ENCODE measurements at places on chromosomes 13 and 19.

- no peak for DNase-seq
Measured at GRCh38 chr19:56765137-56765536, 75.4 kb downstream of the PEG3 start.

- DNase-seq: no peak
Measured at GRCh38 chr19:5191091-5191490, 149.5 kb downstream of the PTPRS start.

DNA sequence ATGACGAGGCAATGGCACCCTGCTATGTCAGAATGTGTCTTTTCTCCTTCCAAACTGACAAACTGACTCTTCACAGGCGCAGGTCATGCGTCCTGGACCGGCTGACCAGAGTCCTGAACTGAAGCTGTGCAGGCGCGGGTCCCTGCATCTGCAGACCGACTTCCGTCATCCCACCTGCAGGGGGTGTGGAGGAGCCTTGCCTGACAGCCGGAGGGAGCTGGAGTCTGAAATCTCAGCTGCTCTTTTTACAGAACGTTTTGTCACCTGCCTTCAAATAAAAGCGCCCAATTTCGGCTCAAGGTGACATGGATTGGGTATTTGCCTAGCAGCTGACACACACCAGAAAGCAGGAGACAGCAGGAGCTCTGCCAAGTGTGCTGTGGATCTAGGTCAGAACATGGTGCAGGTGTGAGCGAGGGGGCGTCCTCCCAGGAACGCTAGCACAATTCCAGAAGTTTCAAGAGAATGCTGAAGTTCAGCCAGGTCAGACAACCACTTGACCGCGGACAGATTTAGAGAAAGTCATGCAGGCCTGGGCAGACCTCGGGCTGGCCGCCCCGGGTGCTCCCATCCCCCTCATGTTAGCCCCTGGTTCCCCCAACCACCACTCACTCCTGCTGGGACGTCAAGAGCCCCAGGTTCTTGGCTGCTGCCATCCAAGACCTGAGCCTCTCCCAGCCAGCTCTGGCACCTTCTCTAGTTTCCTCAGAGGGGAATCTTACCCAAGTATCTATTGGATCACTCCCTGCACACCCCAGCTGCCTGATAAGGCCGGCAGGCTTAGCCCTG lies 32.8 kb downstream of the ELL start:
- no peak for DNase-seq

DNA sequence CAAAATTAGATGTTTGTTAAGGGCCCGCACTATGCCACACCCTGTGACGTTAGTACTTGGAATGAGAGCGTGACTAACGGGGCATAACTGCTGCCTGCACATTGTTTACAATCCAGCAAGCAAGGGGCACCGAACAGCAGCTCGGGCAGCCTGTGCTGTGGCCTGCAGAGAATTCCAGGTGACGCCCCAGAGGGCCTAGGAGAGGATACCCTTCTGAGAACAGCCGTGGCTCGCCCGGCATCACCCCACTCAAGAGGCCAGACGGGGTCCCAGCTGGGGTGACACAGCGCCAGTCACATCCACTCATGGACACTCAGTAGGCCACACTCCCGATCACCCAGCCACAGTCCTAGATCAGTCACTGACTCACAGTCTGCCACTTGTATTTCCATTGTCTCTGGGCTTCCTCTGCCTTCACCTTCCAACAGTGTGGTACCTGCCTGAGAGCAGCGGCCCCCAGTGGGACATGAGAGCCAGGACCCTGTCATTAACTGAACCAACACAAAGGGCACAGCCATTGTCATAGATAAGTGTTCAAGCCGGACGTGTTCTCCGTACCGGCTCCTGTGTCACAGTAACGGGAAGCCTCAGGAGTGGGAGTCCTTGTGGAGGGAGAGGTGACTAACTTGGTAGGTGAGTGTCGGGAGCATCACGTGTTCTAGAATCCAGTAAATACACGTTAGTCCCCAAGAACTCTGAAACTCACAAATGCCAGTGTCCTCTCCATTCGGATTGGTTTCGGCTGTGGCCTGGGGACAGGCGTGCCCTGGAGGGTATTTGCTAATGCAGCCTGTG lies 7.5 kb downstream of the ZNF331 start:
- DNase-seq: no peak

DNA sequence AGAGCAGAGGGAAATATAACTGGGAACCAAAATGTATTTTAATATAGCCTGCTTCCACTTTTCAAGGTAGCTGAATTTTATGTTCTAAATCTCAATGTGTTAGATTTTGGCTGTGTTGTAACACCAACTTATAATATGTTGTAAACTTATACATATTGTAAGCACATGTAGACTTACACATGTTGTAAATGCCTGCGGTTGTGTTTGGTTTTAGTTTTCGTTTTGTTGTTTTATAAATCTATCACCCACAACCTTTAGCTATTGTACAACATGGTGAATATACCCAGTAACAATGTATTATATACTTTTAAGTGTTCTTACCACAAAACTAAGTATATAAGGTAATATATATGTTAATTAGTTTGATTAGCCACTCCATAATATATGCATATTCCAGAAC lies 15.6 kb downstream of the KCTD4 start:
- DNase-seq: no peak

DNA sequence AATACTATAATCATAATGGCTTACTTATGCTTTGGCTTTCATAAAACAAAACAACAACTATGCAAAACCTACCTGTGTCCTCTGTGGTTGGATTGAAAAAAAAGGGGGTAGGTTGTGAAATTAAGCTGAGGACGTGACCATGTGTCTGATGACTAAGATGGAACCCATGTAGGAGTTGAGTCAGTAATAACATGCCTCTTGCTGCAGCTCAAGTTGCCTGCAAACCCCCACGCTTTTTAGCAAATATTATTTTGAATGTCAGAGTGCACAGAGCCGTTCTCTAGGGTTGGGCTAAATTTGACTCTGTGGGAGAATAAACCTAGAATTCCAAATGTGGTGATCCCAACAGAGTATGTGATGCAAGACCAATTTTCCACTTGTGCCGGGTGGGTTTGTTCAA lies 209.3 kb downstream of the KCNRG start:
- no peak for DNase-seq

- no peak for DNase-seq
Measured at GRCh38 chr19:15248648-15249527, 16.6 kb upstream of the EPHX3 start.

DNA sequence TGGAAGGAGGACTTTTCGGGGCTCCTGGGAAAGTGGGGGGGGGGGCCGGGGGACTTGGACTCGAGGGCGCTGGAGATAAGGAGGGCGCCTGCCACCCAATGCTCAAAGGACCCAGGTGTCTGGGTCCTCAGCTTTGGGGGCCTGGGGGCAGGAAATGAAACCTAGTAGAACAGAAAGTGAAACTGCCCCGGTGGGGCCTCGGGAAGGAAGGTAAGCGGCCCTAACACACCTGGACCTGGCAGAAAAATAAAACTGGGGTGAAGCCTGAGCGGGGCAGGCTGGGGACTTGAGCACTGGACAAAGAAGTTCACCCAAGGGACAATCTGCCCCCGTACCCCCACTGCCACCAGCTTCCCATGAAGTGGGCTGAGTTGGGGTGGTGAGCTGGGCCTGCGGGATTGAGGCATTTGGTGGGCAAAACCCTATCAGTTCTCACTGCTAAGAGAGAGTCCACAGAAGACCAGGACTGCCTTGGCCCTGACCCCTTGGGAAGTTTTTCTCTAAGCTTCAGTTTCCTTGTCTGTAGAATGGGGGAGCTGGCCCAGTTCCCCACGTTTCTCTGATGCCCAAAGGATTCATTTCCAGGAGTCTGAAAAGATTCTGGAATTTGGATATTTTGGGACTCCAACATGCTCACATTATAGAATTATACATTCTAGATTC lies 2.3 kb downstream of the PRKD2 start:
- peak; percentile 27 for DNase-seq

- no peak for DNase-seq
Measured at GRCh38 chr13:30861163-30861562, 44.9 kb upstream of the MEDAG start.

GRCh38 chr13:30339738-30340330 lies 32.5 kb upstream of the KATNAL1 start:
- no peak for DNase-seq

DNA sequence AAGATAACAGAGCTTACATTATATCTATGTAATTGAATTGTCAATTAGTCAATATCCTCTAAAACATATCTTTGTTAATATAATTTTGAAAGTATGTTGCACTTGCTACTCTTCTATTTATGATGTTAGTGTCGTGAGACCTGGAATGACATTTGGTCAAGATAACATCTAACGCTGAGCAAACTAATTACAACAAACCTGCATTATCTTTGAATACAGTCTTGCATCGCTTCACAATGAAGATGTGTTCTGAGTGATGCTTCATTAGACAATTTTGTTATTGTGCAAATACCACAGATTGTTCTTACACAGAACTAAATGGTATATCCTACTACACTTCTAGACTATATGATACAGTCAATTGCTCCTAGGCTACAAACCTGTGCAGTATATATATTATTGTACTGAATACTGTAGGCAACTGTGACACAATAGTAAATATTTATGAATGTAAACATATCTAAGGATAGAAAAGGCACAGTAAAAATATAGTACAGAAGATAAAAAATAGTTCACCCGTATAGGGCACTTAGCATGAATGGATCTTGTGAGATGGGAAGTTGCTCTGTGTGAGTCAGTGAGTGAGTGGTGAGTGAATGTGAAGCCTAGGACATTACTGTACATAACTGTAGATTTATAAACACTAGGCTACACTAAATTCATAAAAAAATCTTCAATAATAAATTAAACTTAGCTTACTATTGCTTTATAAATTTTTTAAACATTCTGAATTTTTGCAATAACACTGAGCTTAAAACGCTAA lies 1773.8 kb downstream of the PCDH9 start:
- no peak for DNase-seq

GRCh38 chr13:94683409-94683808 lies 28.9 kb downstream of the SOX21 start:
- DNase-seq: no peak

GRCh38 chr13:82947191-82947621 lies 935.1 kb downstream of the SLITRK1 start:
- no peak for DNase-seq

DNA sequence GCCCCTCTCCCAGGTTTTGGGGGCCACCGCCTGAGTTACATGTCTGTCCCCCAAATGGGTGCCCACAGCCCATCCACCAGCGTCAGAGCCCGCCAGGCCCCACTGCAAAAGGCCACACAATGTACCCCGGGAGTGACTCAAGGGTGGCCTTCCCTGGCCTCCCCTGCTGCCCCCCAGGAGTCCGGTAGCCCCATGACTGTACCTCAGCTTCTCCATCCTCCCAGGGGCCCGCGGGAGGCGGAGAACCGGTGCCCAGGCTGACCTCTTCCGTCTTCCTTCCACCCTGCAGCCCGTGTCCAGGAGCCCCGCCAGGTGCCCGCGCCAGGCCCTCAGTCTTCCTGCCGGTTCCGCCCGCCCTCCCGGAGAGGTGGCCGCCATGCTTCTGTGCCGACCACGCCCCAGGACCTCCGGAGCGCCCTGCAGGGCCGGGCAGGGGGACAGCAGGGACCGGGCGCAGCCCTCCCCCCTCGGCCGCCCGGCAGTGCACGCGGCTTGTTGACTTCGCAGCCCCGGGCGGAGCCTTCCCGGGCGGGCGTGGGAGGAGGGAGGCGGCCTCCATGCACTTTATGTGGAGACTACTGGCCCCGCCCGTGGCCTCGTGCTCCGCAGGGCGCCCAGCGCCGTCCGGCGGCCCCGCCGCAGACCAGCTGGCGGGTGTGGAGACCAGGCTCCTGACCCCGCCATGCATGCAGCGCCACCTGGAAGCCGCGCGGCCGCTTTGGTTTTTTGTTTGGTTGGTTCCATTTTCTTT lies 10.3 kb downstream of the CBARP start:
- DNase-seq: no peak

GRCh38 chr19:13127811-13128575 lies 9.9 kb downstream of the NACC1 start:
- DNase-seq: no peak

- no peak for DNase-seq
Measured at GRCh38 chr13:113923376-113924063, 50.4 kb downstream of the C13orf46 start.

DNA sequence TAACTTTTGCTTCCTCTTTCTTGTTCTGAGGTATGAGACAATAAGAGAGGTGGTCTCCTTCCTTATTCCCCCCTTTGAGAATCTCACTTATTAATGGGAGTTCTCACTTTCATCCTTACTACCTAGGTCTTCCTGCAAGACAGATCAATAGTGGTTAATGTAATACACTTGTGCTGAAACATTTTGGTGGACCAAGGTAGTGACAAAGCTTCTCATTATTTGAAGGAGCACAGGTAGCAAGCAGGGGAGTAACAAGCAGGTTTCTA lies 17.9 kb downstream of the ZNF700 start:
- no peak for DNase-seq

Measured in stimulated activated CD4-positive, alpha-beta T cell treated with anti-CD3 and anti-CD28 coated beads, Interleukin-1b, Interleukin-23, amount 100 ng/mL, for 1 hour (primary cell).